ENCODE measurements at places on chromosomes 7 and 10. TPM values are rescaled to one million over a fixed set of nuclear protein-coding genes. Genes with fewer than 3 reads are reported as not detected.

Gene THSD7A
- total RNA-seq, result not detected

Gene GRM3
- not detected for total RNA-seq

Gene HOXA2
- total RNA-seq, result not detected

Gene CACUL1
- total RNA-seq, result 22.5 TPM

Gene AZGP1
- total RNA-seq, result not detected

Gene CC2D2B
- 0.64 TPM for total RNA-seq

Gene GPR15LG
- not detected for total RNA-seq

Gene BTBD16
- total RNA-seq, result not detected

Gene NEURL1
- total RNA-seq, result 1.5 TPM

Gene FAM13C
- total RNA-seq, result not detected

Gene RTKN2
- total RNA-seq, result 5.0 TPM

Gene ITGB8
- total RNA-seq, result not detected

Gene TMEM184A
- total RNA-seq, result not detected

Gene CTAGE8
- 0.98 TPM for total RNA-seq
